HTR-8/SVneo (cell line): ENCODE measurements at places on chromosomes 12 and 14.

DNA sequence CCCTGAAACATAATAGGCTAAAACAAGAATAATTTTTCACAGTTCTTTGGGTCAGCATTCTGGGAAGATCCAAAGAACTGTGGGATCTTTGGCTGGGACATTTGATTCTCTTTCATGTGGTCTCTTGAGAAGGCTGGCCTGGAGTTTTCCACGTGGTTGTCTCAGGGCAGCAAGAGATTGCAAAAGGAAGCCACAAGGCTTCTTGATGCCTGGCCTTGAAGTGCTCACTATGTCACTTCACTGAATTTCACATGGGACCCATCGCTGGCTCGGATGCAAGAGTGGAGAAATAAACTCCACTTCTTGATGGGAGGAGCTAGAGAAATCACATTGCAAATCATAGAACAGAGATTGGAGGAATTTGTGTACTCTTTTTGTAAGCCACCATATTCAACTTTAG, 343.4 kb downstream of the MED13L start:
- DNase-seq = no peak

DNA sequence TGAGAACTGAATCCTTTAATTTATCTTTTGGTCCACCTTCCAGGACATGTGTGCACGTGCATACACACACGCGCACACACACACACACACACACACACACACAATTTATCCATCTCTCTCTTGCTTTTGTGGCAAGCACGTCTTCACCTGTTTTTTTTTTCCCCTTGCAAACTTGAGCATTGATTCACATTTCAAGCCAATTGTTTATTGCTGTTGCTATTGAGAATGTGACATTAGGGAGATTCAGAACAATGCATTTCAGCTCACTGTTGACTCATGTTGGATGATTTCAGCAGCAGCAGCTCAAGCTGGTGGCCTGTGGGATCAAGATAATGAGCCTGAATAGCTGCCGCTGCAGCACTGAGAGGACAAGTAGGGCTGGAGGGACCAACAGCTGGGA, 128.9 kb downstream of the SNAPC1 start:
- no peak for DNase-seq

- DNase-seq = peak; percentile 58
Observed at GRCh38 chr14:50964683-50965390, 20.6 kb upstream of the PYGL start.

- no peak for DNase-seq
Observed at GRCh38 chr14:52175982-52176502, 91.5 kb upstream of the PTGDR start.

DNA sequence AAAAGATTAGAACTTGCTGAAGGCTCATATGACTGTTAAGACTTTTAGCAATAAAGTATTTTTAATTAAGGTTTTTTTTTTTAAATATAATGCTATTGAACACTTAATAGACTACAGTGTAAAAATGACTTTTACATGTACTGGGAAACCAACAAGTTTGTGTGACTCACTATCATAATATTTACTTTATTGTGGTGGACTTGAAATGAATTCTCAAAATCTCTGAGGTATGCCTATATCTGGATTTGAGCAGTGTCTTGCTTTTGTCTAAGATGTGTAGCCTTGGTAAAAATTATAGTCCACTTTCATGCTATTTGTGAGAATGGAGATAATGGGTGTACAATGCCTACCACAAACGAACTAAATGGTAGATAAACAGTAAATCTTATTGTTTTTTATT, 33.9 kb upstream of the NAV3 start:
- no peak for DNase-seq

GRCh38 chr12:28446031-28446430, 255.8 kb downstream of the CCDC91 start:
- DNase-seq = no peak

DNA sequence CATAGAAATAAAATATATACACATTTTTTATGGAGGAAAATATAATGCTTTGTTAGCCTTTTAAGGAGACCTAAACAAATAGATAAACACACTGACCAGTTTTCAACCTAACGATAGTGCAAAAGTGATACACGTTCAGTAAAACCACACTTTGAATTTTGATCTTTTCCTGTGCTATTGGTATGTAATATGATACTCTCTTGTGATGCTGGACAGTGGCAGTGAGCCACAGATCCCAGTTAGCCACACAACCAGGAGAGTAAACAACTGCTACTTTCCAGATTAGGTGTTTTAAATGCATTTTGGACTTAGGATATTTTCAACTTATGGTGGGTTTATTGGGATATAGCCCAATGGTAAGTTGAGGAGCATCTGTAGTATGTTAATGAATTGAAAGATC, 243.1 kb downstream of the ERC1 start:
- DNase-seq = no peak

DNA sequence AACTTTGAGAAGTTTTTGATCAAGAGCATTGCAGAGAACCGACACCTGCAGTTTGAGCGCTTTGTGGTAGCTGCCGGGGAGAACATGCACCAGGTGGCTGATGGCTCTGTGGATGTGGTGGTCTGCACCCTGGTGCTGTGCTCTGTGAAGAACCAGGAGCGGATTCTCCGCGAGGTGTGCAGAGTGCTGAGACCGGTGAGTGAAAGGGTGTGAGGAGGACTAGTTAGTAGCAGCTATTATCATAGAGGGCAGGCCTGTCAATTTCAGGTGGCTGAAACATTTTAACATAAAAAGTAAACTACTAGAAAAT, 27.0 kb upstream of the HIGD1C start:
- no peak for DNase-seq

GRCh38 chr12:109721276-109721675, 7.7 kb downstream of the FAM222A start:
- no peak for DNase-seq

DNA sequence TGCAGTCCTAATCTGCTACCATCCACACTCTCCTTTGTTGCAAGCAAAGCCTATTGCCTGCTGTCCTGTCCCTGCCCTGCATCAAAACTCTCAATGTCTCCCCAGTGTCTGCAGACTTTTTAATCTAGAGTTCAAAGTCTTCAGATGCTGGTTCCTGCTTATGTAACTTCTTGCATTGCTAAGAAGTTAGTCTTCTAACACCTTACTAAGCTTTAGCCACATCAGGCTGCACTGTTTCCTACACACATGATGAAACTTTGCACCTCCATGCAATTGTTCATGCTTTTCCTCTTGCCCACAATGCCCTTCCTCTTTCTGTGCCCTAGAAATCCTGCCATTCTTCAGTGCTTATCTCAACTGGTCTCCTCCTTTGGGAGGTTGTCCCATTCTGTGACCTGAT, 16.2 kb upstream of the DICER1 start:
- DNase-seq = no peak

DNA sequence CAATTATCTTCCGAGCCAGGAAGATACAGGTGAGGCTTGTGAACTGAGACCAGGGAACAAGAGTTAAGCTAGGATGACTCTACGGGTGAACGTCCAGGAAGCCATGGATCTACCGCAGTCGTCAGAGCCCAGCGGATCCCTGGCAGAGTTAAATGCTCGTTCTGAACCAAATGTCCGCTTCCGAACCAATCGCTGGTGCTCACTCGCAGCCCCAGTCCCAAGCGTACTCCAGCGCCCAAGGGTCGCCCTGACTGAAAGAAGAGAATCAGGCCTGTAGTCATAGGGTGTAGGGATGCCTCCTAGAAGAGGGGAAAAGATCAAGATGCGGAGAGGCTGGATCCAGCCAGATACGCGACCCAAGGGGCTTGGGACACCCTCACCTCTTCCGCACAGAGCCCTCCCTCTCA, 283 bp downstream of the VIPAS39 start:
- no peak for DNase-seq

GRCh38 chr12:52170827-52171226, 21.0 kb downstream of the KRT80 start:
- DNase-seq = no peak

DNA sequence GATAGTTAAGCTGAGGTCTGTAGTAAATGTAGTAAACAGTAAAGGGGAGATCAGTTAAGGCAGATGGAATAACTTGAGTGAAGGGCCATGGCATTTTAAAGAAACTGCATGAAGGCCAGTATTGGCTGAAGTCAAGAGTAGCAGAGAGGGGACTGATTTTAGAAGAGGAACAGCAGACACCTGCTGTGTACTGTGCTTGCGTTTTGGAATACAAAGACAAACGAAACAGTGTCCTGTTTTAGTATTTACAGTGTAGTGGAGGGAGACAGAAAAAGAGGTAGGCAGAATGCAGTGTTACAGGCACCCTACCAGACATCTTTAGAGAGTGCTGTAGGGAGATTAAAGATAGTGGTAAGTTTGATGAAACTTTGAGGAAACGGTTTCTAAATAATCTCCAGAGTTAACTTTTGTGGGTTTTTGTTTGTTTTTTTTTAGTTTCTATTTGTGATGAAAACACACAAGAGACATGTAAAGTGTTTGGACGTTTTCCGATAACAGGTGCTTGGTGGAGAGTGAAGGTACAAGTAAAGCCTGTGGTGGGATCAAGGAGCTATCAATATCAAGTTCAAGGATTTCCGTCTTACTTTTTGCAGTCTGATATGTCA, 2.1 kb downstream of the HELB start:
- no peak for DNase-seq

DNA sequence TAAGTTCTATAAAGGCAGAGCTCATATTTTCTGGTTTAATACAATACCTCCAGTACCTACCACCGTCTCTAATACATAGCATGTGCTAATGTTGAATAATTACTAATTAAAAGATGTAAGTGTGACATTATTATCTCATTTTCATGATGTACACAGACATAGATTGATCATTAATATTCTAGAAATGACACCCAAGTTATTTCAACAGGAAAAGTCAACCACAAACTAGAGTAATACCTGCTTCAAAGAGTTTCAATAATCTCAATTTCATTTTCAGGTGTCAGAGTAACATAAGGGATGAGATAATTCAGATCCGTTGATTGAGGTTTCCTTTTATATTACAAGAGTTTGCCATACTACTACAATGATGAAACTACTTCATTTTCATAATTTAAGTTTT, 388.9 kb downstream of the SOX5 start:
- no peak for DNase-seq

DNA sequence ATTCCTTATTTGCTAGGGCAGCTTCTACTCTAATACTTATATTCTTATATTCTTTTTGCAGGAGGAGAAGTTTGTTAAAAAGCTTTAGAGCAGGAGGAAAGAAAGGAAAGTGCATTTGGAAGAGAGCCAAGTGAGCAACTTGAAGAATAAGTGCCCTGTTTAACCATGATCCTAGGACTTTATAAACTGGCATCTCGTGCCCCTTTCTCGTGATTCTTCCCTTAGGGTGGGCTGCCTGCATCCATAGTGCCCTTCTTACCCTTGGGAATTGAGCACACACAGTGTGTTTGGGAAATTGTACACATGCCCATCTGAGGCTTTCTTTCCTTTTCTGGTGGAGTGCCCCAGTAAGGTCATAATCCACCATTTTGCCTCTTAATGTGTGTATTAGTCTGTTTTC, 141.9 kb downstream of the NUBPL start:
- DNase-seq = no peak

GRCh38 chr12:76032043-76032981, 736 bp upstream of the PHLDA1 start:
- no peak for DNase-seq

DNA sequence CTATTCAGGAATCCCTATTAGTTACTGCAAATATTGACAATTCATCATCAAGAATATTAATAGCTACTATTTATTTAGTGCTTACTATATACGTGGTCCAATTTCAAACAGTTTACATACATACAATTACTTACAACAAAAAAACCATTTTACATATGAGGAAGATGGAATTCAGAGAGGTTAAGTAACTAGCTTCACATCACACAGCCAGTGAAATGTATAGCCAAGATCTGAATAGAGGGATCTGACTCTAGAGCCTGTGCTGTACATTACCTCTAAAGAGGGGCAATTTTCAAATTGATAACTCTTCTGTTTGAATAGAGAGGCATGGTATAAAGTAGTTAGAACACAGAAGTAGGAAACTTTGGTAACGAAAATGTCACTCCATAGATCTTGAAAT, 18.3 kb downstream of the SOX5 start:
- no peak for DNase-seq

- no peak for DNase-seq
Observed at GRCh38 chr12:98612696-98613334, 19.3 kb downstream of the SLC25A3 start.

DNA sequence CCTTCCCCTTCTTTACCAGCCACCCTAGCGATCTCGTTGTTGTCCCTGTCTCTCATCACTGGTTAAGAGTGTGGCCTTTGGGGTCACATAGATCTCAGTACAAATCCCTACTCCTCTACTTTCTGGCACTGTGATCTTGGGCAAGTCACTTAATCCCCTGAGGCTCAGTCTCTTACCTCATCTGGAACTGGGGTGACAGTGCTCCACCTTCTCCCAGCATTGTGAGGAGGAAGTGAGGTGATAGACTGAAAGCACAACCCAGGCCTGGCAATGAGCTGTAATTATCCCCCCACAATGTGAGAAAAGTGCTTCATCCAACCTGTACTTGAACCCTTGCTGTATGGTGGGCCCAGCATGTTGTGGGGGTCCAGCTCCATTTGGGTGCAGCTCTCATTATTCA, 48.0 kb downstream of the IRAK3 start:
- no peak for DNase-seq

DNA sequence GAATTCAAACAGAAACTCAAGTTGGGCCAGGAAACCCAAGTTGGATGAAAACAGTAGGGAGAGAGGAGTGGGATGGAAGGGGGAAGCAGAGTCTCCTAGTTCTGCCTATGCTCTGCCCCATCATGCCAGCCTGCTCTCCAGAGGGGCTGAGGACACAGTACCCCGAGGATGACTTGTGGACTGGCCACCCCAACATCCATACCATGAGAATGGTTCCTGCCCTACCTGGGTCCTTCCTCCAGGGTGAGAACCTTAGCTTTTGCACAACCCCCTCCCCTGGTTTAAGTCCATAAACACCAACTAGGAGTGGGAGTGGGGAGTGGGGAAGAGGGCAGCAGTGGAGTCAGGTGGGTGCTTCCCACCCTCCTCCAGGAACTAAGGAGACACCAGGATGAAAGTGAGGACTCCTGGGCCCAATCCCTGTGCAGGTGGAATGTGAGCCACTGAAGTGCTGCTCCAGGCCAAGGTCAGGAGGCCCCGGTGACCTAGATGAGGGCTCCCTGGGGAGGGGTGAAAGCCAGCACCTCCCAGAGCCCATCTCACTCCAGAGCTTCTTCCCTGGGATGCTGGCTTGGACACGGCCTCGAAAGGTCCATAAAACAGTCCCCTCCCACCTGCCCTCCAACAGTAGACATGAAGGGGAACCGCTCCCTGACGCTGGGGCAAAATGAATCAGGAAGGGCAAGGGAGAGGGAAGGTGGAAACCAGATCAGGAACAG, 6.6 kb downstream of the ZNF385A start:
- DNase-seq = no peak

GRCh38 chr12:92312463-92312964, 166.9 kb upstream of the BTG1 start:
- no peak for DNase-seq

GRCh38 chr14:85247071-85247470, 282.9 kb upstream of the FLRT2 start:
- no peak for DNase-seq

GRCh38 chr12:80860206-80860605, 77.5 kb downstream of the LIN7A start:
- DNase-seq = no peak

- DNase-seq = no peak
Observed at GRCh38 chr12:75660805-75661404, 149.5 kb upstream of the KRR1 start.

- peak; percentile 67 for DNase-seq
Observed at GRCh38 chr12:122031342-122032216, 9.9 kb downstream of the BCL7A start.
